ENCODE measurements at places on chromosomes 5 and 9.
A peak's percentile ranks its signal among the peaks of the same experiment; 100 is the strongest.

- peak; percentile 8 for DNase-seq
These were observed 34.4 kb downstream of the RAD50 start for GRCh38 chr5:132591145-132591544.

DNA sequence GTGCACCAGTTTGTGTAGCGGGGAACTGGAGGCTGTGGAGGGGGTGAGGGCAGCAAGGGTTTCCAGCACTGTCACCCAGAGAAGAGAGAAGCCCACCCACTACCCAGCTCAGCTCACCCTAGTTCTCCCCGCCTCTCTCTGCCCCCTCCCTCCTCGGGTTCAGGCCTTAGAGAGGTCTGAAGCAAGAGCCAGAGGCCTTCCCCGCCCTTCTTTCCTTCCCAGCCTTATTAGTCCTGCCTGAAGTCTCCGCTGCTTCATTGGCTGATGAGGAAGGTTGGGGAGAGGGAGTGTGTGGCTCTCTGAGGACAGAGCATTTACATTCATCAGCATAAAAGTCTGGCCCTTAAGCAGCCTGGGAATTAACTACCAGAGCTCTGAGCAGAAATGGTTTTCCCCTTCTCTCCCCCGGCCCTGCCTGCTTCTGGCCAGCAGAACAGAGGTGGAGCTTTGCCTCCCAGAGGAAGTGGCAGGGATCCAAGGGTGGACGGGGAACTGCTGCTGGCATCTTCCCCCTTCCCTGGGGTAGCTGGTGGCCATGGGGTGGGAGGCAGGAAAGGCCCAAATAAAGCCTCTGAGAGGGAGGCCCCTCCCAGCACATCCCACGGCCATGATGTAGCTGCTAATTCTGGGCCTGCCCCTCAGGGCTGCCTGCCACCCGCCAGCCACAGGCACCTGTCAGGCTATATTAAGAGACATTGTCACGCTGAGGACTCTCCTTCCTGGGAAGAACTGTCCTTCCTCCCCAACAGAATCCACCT, 4.1 kb downstream of the DNAJB5 start:
- DNase-seq, result no peak

DNA sequence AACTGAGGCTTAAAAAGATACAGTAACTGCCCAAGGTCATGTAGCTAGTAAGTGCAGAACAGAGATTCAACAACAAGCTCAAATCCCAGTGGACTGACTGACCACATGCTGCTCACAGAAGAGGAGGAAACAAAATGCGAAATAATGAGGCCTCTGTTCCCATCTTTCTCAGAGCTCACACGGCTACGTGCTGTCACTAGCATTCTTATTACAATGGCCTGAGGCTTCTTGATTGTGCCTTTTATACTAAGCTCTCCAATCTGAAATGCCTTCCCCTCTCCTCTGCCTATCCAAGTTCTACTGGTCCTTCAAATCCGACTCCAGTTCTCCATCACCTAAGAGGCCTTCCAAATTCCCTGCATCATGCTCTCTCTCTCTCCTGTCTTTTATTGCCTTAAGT, 26.0 kb downstream of the SGTB start:
- no peak for DNase-seq

- DNase-seq, result peak; percentile 66
These were observed 28.7 kb upstream of the ACOT12 start for GRCh38 chr5:81422671-81423070.

All from astrocyte of the cerebellum (primary cell).